ENCODE measurements at places on chromosomes 11 and 22.

GRCh38 chr11:65382804-65383368, 440 bp upstream of the SLC25A45 start:
- DNase-seq: no peak

DNA sequence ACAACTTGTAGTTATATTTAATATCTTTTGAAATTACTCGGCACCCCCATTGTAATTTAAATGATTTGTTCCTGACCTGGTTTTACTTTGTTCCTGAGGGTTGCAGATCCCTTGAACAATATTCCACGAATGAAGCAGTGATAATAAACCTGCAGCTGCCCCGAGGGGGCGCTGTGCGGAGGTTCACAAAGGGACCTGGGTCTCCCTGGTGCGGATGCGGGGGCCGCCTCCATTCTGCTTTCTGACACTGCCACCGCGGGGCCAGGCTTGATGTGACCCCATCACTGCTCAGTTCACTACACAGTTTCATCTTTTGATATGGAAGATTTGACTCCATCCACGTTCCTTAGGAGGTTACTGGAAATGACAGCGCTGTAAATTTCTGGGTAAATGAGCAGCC, 62.9 kb upstream of the PRODH start:
- DNase-seq: peak; percentile 52

DNA sequence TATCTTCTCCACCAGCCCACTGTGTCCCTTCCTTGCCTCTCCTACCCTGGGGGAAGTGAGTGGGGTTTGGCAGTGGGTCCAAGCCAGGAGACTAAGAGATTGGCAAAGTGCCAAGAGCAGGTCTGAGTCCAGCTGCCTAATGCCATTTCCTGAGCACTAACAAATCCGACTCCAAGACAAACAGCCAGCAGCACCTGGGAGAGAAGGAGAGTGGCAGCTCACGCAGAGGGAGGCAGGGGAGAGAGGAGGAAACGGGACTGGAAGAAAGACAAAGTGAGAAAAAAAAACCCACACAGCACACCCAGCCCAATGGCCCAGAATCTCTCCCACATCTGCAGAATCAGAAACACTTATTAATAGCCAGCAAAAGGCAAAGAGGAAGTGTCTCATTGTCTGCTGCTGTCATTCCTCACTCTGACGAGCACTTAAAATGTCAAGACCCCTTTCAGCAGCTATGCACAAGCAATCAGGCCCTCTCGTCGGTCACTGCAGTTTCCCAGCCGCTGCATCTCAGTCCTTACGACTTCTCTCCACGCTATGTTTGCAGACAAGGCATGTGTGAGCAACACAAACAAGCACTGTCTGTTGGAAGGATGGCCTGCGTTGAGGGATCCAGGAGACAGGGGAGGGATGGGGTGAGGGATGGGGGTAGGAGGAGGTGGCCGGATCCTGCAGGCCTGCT, 558.4 kb upstream of the CADM1 start:
- no peak for DNase-seq

GRCh38 chr11:95567685-95568084, 221.9 kb downstream of the FAM76B start:
- DNase-seq: no peak

- no peak for DNase-seq
Observed at GRCh38 chr11:58495906-58496305, 12.0 kb downstream of the OR5B21 start.
